D341Med (cell line): ENCODE measurements at places on chromosomes 7 and 10.

DNA sequence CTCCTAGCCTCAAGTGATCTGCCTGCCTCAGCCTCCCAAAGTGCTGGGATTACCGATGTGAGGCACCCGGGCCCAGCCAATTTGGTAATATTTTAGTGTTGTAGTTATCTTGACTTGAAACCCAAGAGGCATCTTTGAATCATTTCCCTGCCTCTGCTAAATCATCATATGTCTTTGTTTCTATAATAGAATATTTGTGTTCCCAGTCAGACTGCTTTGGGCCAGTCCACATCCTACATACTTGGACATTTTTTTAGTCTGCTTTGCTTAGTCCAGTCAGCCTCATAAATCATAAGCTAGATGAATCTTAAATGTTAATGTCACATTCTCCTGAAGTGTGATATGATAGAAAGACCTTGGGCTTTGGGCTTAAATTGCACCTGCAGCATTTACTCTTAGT is 5.9 kb downstream of the STAM start:
- DNase-seq, result no peak

- DNase-seq, result no peak
Observed at GRCh38 chr10:114272696-114273095, 33.6 kb downstream of the VWA2 start.

DNA sequence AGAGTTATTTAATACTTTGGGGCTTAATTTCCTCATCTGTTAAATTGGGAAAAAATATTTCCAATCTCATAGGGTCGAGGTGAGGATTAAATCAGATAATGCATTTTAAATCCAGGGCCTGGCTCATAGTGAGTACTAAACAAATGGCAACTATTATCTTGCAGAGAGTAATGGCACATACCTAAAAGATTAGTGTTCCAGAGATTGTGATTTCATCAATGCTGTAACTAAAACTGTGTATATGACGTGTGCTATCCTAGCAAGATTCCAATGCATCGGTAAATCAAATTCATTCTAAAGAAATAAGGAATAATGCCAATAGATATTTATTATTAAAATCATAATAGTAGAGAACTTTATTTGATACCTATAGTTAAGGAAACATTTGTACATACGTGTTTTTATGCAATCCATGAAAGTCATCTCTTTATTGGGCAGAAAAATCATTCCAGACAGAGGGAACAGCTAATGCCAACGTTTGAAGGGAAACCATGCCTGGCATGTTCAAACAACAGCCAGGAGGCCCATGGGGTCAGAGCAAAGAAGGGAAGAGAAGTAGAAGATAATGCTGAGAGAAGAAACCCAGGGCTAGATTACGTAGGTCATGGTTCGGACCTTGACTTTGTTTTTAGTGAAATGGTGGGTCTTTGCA is 174.8 kb upstream of the AGR3 start:
- no peak for DNase-seq

- no peak for DNase-seq
Observed at GRCh38 chr10:10351451-10351850, 666.2 kb upstream of the CELF2 start.

DNA sequence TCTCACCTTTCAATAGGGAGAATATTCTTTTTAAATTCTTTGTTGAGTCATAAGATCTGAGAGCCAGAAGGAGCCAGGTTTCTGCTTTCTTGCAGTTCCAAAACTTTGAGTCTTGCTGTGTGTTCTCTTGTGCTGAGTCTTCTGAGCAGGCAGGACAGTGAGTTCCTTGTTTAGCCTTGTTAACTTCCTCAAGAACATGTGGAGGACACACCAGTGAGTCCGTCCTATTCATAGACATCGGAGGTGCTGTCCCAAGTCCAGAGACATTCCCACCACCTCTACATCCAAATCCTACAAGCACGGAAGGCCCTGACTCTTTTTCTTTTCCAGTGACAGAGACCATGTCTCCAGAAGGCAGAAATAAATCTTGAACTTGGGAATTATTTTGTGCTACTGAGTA is 135.2 kb upstream of the AGK start:
- no peak for DNase-seq

DNA sequence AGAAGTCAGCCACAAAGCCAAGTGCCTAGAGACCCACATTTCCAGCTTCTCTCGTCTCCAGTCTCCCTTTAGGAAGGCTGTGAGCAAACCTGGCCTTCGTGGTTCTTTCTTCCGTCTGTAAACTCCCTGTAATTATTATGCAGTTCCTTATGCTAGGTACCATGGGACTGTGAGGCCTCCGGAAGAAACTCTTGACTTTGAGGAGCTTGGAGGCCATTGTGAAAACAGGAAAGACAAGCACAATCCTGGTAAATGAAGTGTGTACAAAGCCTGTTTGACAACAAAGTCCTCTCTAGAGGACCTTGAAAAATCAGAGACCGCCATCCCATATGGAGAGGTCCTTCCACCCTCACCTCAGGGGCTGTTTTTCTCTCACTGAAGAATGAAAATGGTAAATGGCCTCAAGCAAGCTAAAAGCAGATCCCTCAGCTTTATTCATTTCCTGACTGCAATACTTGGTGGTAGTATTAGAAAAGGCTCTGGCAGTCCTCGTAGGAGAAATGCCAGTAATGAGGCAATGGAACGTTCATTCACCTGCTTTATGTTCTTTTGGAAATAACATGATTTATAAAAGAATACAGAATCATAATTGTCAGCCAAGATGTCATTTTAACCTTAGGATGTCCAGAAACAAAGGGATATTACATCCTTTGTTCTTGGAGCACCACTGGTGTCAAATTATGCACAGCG is 926.4 kb downstream of the LRMDA start:
- DNase-seq, result no peak
